ENCODE measurements at places on chromosomes 12 and 14.

DNA sequence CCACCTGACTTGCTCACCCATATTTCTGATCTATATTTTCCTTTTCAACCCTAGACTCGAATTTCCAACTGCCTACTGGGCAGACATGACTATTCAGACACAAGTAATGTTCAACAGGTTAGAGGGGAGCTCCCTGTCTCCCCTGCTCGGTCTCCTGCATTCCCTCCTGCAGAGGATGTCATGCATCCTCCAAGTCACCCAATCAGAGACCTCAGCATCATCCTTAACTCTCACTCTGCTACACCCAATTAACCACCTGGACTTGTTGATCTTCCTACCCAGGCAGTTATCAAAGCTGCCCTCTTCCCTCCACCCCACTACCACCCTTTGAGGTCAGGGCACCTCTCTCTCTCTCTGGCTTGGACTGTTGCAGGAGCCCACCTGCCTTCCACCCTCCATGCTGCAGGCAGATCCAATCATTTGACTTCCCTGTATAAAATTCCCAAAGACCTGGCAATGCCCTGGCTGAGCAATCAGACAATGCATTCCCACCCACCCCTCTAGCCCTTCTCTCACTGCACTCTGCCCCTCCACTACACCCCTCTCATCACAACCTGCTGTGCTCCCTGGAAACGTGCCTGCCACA, 10.9 kb downstream of the FAIM2 start:
- no peak for DNase-seq

DNA sequence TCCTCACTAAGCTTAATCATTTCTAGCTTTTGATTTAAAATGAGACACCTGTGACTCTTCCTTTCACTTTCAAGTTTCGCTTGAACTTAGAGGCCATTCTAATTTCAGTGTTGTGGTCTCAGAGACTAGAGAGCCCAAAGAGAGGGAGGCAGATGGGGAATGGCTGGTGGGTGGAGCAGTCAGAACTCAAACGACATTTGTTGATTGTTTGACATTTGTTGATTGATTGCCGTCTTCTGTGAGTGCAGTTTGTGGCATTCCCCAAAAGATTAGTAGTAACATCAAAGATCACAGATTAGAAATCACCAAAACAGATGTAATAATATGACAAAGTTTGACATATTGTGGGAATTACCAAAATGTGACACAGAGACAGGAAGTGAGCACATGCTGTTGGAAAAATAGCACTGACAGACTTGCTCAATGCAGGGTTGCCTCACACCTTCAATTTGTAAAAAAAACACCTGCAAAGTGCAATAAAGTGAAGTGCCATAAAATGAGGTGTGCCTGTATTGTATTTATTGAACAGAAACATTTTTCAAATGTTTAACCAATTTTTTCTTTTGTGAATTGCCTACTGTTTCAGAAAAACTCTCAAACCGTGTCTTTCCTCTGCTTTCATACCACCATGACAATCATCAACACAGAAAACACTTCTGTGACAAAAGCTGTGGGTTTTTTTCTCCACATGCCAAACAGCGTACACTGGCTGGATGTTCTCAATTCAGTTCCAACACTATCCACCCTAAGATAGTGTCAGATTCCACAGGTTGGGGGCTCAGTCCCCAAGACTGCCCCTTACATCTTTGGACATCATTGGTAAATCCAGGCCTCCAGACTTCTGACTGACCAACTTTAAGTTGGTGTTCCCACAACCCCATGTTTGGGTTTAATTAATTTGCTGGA, 376.3 kb upstream of the RGS6 start:
- peak; percentile 25 for DNase-seq

DNA sequence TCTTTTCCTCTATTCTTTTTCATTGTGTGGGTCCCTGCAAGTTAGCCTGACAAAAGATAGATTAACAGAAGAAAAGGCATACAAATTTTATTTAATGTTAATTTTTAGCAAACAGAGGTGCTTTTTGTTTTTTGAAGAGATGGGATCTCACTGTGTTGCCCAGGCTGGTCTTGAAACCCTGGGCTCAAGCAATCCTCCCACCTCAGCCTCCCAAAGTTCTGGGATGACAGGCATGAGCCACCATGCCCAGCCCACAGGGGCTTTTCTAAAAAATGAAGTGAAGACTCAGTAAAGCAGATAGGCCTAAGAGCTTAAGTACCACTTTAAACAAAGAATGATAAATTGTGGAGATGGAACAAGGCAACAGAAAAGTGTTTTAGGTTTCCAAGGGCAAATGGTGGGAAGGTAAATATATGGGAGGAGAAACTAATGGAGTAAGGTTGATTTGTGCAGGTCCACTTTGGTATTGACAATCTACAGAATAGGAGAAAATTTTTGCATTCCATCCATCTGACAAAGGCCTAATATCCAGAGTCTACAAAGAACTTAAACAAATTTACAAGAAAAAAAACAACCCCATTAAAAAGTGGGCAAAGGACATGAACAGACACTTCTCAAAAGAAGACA, 18.6 kb upstream of the EEA1 start:
- no peak for DNase-seq

- no peak for DNase-seq
Observed at GRCh38 chr12:12290206-12290605, 23.4 kb upstream of the LRP6 start.

DNA sequence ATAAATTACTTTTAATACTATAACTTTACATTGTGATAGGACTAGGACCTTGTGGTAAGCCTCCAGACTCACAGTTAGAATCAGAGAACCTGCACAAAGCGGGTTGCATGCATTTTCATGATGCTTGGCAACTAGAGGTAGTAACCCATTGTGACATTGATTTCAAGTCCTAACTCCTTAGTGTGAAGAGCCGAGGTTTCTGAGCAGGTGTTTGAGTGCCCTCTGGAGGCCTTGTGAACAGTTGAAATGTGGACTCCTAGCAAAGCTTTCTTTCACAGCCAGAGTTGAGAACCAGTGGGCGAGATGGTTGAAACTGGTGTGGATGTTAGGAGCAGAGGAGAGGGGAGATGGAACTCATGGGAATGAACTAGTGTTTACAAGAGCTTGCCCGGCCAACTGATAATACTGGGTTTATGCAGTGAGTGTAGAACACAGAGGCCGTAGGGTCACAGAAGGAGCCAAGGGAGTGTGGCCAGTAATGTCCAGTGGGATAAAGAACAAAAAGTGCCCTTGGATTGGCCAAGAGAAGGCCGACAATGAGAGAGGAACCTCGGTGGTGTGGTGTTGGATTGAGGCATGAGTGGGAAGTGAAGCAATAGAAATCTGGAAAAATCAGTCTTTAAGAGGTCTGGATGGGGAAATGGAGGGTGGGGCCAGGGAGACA, 10.9 kb downstream of the ZNF664 start:
- DNase-seq = peak; percentile 16

GRCh38 chr12:100414739-100415138, 57.9 kb downstream of the SLC17A8 start:
- no peak for DNase-seq

- DNase-seq = no peak
Observed at GRCh38 chr12:6963016-6963731, 7.3 kb downstream of the PHB2 start.

GRCh38 chr12:89932954-89933353, 224.3 kb upstream of the ATP2B1 start:
- no peak for DNase-seq

- no peak for DNase-seq
Observed at GRCh38 chr12:69846976-69847375, 21.9 kb downstream of the MYRFL start.

GRCh38 chr14:65958664-65959562, 527.3 kb upstream of the CCDC196 start:
- DNase-seq = no peak

DNA sequence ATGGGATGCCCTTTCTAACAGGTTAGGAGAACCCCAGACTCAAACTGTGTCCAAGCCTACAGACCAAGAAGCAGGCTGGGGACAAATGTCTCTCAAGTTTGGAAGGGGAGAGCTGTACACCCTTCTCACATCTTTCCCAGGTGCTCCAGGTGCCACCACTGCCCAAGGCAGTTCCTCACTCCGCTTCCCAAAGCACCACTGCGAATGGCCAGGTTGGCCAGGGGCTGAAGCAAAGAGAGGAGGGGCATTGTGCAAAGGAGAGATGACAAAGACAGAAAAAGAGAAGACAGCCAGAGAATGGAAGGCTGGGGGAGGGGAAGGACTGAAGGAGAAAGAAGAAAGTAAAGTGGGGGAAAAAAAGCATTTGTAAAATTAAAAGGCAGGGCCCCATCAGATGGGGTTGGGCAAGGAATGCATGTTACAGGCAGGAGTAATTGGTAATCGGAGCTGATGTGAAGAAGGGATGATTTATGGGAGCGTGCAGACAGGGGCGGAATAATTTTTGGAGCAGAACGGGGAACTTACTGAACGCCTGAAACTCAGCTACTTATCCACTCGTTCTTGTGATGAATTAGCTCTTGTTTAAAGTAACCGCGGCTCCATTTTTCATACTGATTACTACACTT, 165.8 kb downstream of the ESRRB start:
- DNase-seq = no peak

GRCh38 chr12:83763425-83763824, 1076.7 kb downstream of the TMTC2 start:
- DNase-seq = no peak

- no peak for DNase-seq
Observed at GRCh38 chr14:84686550-84686949, 843.4 kb upstream of the FLRT2 start.
